ENCODE measurements at places on chromosomes 16 and 17. TPM values are rescaled to one million over a fixed set of nuclear protein-coding genes. Genes with fewer than 3 reads are reported as not detected.

The KRTAP2-2 gene
- not detected for total RNA-seq

The KRTAP9-2 gene
- not detected for total RNA-seq

DNA sequence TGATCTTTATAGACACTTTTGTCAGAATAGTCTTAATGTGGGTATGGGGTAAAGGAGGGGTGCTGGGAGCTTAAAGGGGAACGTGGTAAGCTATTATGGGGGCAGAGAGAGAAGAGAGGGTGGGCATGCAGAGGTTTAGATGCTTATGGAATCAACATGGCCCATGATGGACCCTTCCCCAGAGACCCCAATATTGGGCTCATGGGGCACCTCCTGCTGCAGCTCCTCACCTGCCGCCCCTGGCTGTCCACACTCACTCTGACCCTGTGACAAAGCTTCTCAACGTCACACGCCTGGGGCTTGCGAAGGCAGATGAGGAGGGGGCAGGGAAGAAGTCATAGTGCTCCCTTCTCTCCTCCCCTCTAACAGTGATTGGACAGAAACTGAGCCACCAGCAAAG, 95.3 kb downstream of the SHISA6 start:
- DNase-seq, result no peak
- no peak overlapping the region for H3K27ac ChIP-seq
- H3K4me3 ChIP-seq, result no peak overlapping the region

GRCh38 chr16:23594186-23594585, 1.9 kb downstream of the NDUFAB1 start:
- no peaks in the 10 kb centered on the region for H3K27me3 ChIP-seq
- no peak overlapping the region for H3K27ac ChIP-seq
- peaks cover 9% of the 10 kb centered on the region for H3K4me1 ChIP-seq
- no peak for DNase-seq

GRCh38 chr17:74815550-74816370, 39.6 kb upstream of the NAT9 start:
- no peak overlapping the region for H3K4me3 ChIP-seq
- H3K27me3 ChIP-seq, result no peaks in the 10 kb centered on the region

The LLGL2 gene
- 208 TPM for total RNA-seq

The WNT3 gene
- total RNA-seq, result 6.1 TPM

The SLC52A1 gene
- 0.34 TPM for total RNA-seq

The TMEM98 gene
- 2.1 TPM for total RNA-seq

- no peak for DNase-seq
- no peak overlapping the region for H3K4me3 ChIP-seq
- no peaks in the 10 kb centered on the region for H3K36me3 ChIP-seq
- H3K27me3 ChIP-seq, result peaks cover 65% of the 10 kb centered on the region
- peaks cover 12% of the 10 kb centered on the region for H3K4me1 ChIP-seq
- no peak overlapping the region for H3K27ac ChIP-seq
These were observed 11.9 kb upstream of the SP6 start for GRCh38 chr17:47862621-47863440.

DNA sequence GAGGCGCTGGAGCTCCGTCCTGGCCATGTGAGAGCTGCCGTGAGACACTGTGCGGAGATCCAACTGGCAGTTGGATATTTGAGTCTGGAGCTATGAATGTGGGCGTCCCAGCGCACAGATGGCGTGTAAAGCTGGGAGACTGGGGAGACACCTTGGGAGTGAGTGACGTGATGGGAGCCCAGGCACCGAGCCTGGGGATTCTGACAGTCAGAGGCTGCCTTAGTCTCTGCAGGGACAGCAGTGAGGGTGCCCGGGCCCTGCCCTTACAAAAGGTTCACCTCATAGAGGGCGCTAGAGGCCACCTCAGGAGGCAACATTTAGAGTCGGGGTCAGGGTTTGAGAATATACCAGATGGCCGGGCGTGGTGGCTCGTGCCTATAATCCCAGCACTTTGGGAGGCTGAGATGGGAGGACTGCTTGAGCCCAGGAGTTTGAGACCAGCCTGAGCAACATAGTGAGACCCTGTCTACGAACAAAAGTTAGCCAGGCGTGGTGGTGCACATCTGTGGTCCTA, 194.1 kb upstream of the GSE1 start:
- H3K27ac ChIP-seq, result no peak overlapping the region
- H3K27me3 ChIP-seq, result peaks cover 26% of the 10 kb centered on the region
- H3K4me3 ChIP-seq, result no peak overlapping the region
- DNase-seq, result no peak
- peaks cover 31% of the 10 kb centered on the region for H3K4me1 ChIP-seq

GRCh38 chr16:29808219-29808900, 2.0 kb downstream of the MAZ start:
- H3K27me3 ChIP-seq, result peaks cover 18% of the 10 kb centered on the region
- peak overlapping the region; percentile 96 for H3K27ac ChIP-seq
- peaks cover 34% of the 10 kb centered on the region for H3K4me1 ChIP-seq
- no peak for DNase-seq

GRCh38 chr16:24839347-24839972, 6.3 kb upstream of the SLC5A11 start:
- H3K4me3 ChIP-seq, result peak overlapping the region; percentile 15
- H3K4me1 ChIP-seq, result peaks cover 37% of the 10 kb centered on the region
- H3K27me3 ChIP-seq, result no peaks in the 10 kb centered on the region
- peaks cover 2% of the 10 kb centered on the region for H3K36me3 ChIP-seq
- DNase-seq, result no peak
- H3K27ac ChIP-seq, result peak overlapping the region; percentile 87

GRCh38 chr16:85759136-85759535, 8.2 kb upstream of the C16orf74 start:
- H3K36me3 ChIP-seq, result peaks cover 7% of the 10 kb centered on the region
- no peak overlapping the region for H3K4me3 ChIP-seq
- no peak for DNase-seq
- peaks cover 79% of the 10 kb centered on the region for H3K27me3 ChIP-seq

The FGF11 gene
- 2.1 TPM for total RNA-seq

The ZNF598 gene
- 73.1 TPM for total RNA-seq

GRCh38 chr16:17647879-17648872, 177.4 kb upstream of the XYLT1 start:
- H3K27ac ChIP-seq, result no peak overlapping the region
- no peak for DNase-seq
- no peaks in the 10 kb centered on the region for H3K36me3 ChIP-seq
- H3K4me3 ChIP-seq, result no peak overlapping the region

The KRTAP16-1 gene
- not detected for total RNA-seq

DNA sequence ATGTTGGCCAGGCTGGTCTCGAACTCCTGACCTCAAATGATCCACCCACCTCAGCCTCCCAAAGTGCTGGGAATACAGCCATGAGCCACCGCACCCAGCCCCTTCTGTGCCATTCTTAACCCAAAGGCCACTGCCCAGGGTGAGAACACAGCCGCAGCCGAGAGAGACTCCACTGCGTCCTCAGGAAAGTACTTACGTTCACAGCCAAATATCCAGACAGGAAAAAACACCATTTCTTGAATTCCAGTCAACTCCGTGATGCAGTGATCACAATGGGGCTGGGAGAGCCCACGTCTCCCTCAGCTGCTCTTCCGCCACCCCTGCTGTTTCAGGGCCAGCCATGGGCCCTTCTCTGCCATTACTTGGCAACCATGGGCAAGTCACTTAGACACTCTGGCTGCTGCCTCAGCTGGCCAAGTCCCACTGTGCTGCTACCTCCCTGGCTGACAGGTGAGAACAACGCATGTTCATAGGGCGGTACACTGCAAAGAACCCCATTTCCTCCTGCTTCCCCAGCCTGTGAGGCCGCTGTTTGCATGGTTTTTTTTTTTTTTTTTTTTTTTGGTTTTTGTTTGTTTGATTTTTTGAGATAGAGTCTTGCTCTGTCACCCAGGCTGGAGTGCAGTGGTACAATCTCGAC, 4.3 kb downstream of the CDIP1 start:
- no peak for DNase-seq
- H3K36me3 ChIP-seq, result peaks cover 18% of the 10 kb centered on the region
- peaks cover 29% of the 10 kb centered on the region for H3K27me3 ChIP-seq
- no peak overlapping the region for H3K27ac ChIP-seq
- no peaks in the 10 kb centered on the region for H3K4me1 ChIP-seq

DNA sequence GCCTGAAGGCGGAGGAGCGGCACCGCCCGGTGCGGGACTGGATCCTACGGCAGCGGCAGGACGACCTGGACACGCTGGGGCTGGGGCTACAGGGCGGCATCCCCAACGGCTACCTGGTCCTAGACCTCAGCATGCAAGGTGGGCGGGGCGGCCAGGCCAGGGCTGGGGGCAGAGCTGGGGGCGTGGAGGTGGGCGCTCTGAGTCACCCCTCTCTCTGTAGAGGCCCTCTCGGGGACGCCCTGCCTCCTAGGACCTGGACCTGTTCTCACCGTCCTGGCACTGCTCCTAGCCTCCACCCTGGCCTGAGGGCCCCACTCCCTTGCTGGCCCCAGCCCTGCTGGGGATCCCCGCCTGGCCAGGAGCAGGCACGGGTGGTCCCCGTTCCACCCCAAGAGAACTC, 7.9 kb downstream of the MSLN start:
- H3K27me3 ChIP-seq, result peaks cover 11% of the 10 kb centered on the region
- H3K4me3 ChIP-seq, result no peak overlapping the region
- peaks cover 4% of the 10 kb centered on the region for H3K36me3 ChIP-seq
- no peak overlapping the region for H3K27ac ChIP-seq
- DNase-seq, result no peak
- no peaks in the 10 kb centered on the region for H3K4me1 ChIP-seq

- peak; percentile 28 for DNase-seq
- H3K27ac ChIP-seq, result no peak overlapping the region
- H3K4me3 ChIP-seq, result no peak overlapping the region
- H3K36me3 ChIP-seq, result no peaks in the 10 kb centered on the region
- H3K27me3 ChIP-seq, result peaks cover 60% of the 10 kb centered on the region
- no peaks in the 10 kb centered on the region for H3K4me1 ChIP-seq
These were observed 5.5 kb downstream of the CCDC182 start for GRCh38 chr17:57739402-57740234.

- peaks cover 3% of the 10 kb centered on the region for H3K36me3 ChIP-seq
- H3K4me1 ChIP-seq, result no peaks in the 10 kb centered on the region
- H3K27ac ChIP-seq, result no peak overlapping the region
- H3K27me3 ChIP-seq, result no peaks in the 10 kb centered on the region
- DNase-seq, result no peak
These were observed 89.1 kb downstream of the KATNIP start for GRCh38 chr16:27638833-27639560.

The PRSS33 gene
- total RNA-seq, result 13.2 TPM

The CALB2 gene
- total RNA-seq, result 35.1 TPM

The ABI3 gene
- total RNA-seq, result not detected

- H3K36me3 ChIP-seq, result peaks cover 16% of the 10 kb centered on the region
- H3K27ac ChIP-seq, result no peak overlapping the region
- DNase-seq, result peak; percentile 31
- H3K4me3 ChIP-seq, result no peak overlapping the region
- H3K4me1 ChIP-seq, result peaks cover 17% of the 10 kb centered on the region
- H3K27me3 ChIP-seq, result no peaks in the 10 kb centered on the region
These were observed 3.6 kb upstream of the ZNF652 start for GRCh38 chr17:49365667-49366066.

GRCh38 chr17:50935221-50935995, 69.3 kb upstream of the TOB1 start:
- peak; percentile 74 for DNase-seq
- H3K27me3 ChIP-seq, result no peaks in the 10 kb centered on the region
- H3K27ac ChIP-seq, result no peak overlapping the region
- peaks cover 18% of the 10 kb centered on the region for H3K4me1 ChIP-seq
- peaks cover 9% of the 10 kb centered on the region for H3K36me3 ChIP-seq
- no peak overlapping the region for H3K4me3 ChIP-seq

GRCh38 chr16:19963301-19963700, 78.7 kb upstream of the GPRC5B start:
- no peaks in the 10 kb centered on the region for H3K4me1 ChIP-seq
- H3K27me3 ChIP-seq, result peaks cover 50% of the 10 kb centered on the region
- H3K36me3 ChIP-seq, result no peaks in the 10 kb centered on the region
- no peak overlapping the region for H3K27ac ChIP-seq
- DNase-seq, result no peak

The GPATCH8 gene
- total RNA-seq, result 60.1 TPM

GRCh38 chr17:4919511-4920047, 12.5 kb upstream of the GP1BA start:
- peaks cover 4% of the 10 kb centered on the region for H3K36me3 ChIP-seq
- no peak for DNase-seq
- no peak overlapping the region for H3K4me3 ChIP-seq
- H3K27me3 ChIP-seq, result no peaks in the 10 kb centered on the region

DNA sequence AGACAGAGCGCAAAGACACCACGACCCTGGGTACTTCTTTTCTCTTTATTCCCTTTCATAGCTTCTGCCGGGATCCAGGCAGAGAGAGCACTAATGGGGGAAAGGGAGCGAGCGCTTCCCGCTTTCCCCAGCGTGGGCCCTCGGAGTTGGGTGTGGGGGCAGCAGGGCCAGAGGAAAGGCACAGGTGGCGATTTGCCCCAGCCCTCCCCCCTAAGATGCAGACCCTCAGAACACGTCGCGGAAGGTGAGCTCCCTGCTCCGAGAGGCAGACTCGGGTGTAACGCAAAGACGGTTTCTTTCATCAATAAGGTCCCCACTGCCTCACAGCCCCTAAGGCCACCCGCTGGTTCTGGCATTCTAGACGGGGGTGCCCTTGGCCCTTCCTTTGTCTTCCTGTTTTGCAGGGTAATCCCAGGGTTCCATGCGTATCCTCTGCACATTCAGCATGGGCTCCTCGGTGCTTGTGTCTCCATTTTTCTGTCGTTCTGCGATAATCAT, 570 bp upstream of the NME3 start:
- H3K27me3 ChIP-seq, result no peaks in the 10 kb centered on the region
- DNase-seq, result no peak
- H3K27ac ChIP-seq, result peak overlapping the region; percentile 24
- H3K4me3 ChIP-seq, result peak overlapping the region; percentile 76

DNA sequence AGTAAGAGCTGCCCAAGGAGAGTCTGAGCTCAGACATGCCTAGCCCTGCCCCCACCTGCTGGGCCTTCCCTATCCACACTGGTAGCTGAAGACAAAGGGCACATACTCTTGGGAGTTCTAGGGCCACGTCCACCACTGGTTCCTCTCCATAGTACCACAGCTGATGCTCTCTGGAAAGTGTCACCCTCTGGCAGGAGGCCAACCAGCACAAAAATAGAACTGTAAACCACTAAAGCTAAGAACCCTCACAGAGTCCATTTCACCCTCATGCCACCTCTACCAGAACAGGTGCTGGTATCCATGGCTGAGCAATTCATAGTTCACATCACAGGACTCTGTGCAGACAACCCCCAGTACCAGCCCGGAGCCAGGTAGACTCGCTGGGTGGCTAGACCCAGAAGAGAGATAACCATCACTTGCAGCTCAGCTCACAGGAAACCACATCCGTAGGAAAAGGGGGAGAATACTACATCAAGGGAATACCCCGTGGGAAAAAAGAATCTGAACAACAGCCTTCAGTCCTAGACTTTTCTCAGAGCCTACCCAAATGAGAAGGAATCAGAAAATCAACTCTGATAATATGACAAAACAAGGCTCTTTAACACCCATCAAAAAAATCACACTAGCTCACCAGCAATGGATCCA, 115.3 kb downstream of the CEP112 start:
- no peak overlapping the region for H3K4me3 ChIP-seq
- no peaks in the 10 kb centered on the region for H3K36me3 ChIP-seq
- H3K27me3 ChIP-seq, result no peaks in the 10 kb centered on the region
- H3K4me1 ChIP-seq, result no peaks in the 10 kb centered on the region

GRCh38 chr17:1474402-1475189, 17.9 kb downstream of the MYO1C start:
- H3K4me1 ChIP-seq, result no peaks in the 10 kb centered on the region
- no peak overlapping the region for H3K27ac ChIP-seq
- H3K4me3 ChIP-seq, result no peak overlapping the region

- peak; percentile 21 for DNase-seq
- peaks cover 11% of the 10 kb centered on the region for H3K36me3 ChIP-seq
- H3K27ac ChIP-seq, result peak overlapping the region; percentile 10
- peak overlapping the region; percentile 57 for H3K4me3 ChIP-seq
These were observed 1.3 kb downstream of the SAMD14 start for GRCh38 chr17:50128441-50129352.

All from Calu3 (cell line).